ENCODE measurements at places on chromosomes 2 and 18. TPM values are rescaled to one million over a fixed set of nuclear protein-coding genes. Genes with fewer than 3 reads are reported as not detected.

Gene CCDC141
- total RNA-seq: 8.0 TPM

Gene PSTPIP2
- 1.3 TPM for total RNA-seq

GRCh38 chr18:24734058-24734457, 273.6 kb downstream of the HRH4 start:
- no peaks in the 10 kb centered on the region for H3K36me3 ChIP-seq
- no peaks in the 10 kb centered on the region for H3K4me1 ChIP-seq
- H3K27me3 ChIP-seq: no peaks in the 10 kb centered on the region
- peak; percentile 58 for DNase-seq

GRCh38 chr18:2444201-2444875, 127.0 kb downstream of the METTL4 start:
- peaks cover 5% of the 10 kb centered on the region for H3K4me1 ChIP-seq
- no peak overlapping the region for H3K4me3 ChIP-seq
- no peak overlapping the region for H3K27ac ChIP-seq
- H3K27me3 ChIP-seq: no peaks in the 10 kb centered on the region
- H3K36me3 ChIP-seq: peaks cover 3% of the 10 kb centered on the region

DNA sequence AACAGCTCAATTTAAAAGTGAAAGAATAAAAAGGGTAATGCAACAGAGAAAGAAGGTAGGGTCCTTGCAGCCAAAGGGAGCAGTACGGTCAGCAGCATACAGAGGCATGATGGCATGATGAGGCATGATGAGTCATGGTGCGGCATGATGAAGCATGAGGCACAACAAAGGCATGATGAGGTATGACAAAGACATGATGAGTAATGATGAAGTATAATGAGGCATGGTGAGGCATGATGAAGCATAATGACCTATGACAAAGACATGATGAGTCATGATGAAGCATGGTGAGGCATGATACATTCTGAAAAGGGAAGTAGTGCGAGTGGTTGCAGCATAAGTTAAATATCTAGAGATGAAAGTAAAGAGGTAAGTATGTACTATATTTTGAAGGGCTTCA, 673.2 kb downstream of the TMEM182 start:
- H3K36me3 ChIP-seq: no peaks in the 10 kb centered on the region
- H3K27me3 ChIP-seq: no peaks in the 10 kb centered on the region
- DNase-seq: no peak
- H3K4me3 ChIP-seq: no peak overlapping the region
- no peaks in the 10 kb centered on the region for H3K4me1 ChIP-seq

Gene EFHD1
- 3.4 TPM for total RNA-seq

- no peak for DNase-seq
- 0 out of 2 replicates have a peak, but pooled peaks cover 4% of the 10 kb centered on the region for H3K4me1 ChIP-seq
Measured at GRCh38 chr2:133333181-133333580, 235.1 kb downstream of the NCKAP5 start.

Gene CARF
- total RNA-seq: 3.3 TPM

Gene GREB1
- 36.5 TPM for total RNA-seq

DNA sequence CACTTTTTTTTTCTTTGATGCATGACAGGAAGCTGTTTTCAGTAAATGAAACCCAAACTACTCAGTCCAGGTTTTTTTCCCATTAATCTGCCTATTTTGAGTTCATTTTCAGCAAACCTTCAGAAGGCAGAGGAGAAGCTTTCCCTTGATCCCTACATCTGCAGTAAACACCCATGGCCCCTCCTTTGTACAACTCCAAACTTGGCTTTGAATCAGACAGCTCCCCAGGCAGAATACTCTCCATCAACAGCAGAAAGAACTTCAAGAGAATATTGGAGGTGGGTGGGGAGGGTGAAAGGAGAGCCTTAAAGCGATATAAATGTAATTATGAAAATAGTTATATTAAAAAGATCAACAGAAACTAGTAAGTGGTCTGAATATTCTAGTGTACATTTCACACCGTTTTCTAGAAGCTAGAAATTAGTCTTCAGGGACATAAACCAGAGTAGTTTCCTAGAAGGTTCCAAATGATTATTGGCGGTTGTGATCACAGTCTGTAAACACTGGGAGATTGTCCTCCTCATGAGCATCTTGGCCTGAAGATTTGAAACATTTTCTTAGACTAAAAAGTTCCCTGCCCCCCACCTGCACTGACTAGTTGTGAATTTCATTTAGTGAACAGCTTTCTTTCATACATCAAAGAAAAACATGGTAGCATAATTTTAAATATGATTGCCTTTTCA, 75.1 kb upstream of the STK39 start:
- H3K36me3 ChIP-seq: no peaks in the 10 kb centered on the region
- H3K4me3 ChIP-seq: no peak overlapping the region
- no peaks in the 10 kb centered on the region for H3K27me3 ChIP-seq
- peaks cover 17% of the 10 kb centered on the region for H3K4me1 ChIP-seq
- no peak overlapping the region for H3K27ac ChIP-seq

DNA sequence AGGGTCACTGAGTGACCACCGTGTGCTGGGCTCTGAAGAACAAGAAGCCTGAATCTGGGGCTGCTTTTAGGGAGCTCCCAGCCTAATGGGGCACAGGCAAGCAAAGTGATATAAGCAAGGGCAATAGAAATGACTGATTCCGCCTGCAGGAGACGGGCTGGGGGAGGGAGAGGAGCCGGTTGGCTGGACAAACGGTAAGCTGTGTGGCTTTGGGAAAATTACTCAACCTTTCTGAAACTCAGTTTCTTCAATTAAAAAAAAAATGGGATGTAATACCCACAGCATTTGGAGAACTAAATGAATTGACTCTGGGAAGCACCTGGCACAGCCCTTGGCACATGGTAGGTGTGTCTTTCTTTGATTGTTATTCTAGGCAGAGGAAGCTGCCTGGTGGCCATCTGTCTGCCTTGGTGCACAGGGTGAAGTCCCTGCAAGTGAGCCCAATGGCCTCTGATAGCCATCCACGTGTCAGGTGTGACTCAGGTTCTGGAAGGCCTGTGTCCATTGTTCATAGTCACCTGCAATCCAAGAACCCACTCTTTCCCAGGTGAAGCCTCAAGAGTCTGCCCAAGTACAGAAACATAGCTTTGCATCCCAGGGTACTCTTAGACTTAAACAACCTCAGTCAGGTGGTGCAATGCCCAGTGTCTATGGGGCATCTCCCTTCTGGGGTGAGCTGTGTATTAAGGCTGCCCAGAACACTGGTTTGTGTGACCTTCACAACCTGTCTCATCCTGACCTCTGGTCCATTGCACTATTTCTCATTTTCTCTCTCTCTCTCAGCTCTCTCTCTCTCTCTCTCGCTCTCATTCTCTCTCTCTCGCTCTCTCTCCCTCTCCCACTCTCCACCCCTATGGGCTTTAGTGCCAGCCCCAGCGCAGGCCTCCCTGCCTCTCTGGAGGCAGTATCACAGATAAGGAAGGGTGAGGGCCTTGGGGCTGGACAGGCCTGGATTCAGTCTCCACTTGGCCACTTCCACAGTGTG, 30.0 kb upstream of the NTSR2 start:
- no peak overlapping the region for H3K4me3 ChIP-seq
- H3K27ac ChIP-seq: no peak overlapping the region
- DNase-seq: no peak
- H3K36me3 ChIP-seq: no peaks in the 10 kb centered on the region
- no peaks in the 10 kb centered on the region for H3K27me3 ChIP-seq
- no peaks in the 10 kb centered on the region for H3K4me1 ChIP-seq

DNA sequence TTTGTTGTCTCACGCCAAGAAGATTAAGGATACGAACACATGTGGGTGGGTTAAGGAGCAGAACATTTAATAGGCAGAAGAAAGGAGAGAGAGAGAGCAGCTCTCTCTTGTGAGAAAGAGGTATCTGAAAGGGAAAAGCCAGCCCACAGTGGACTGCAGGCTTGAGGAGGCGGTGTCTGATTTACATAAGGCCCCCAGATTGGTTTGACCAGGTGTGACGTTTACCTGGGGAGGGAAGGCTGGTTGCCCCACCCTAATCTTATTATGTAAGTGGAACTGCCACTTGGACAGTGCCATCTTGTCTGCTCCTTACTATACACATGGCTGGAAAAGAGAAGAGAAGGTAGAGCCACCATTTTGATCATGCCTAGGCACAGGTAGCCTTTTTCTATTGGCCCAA, 189.2 kb downstream of the NCK2 start:
- H3K4me1 ChIP-seq: no peaks in the 10 kb centered on the region
- peak; percentile 11 for DNase-seq
- no peaks in the 10 kb centered on the region for H3K36me3 ChIP-seq
- H3K27me3 ChIP-seq: no peaks in the 10 kb centered on the region

Gene LAMA1
- total RNA-seq: 47.6 TPM

Data from GM23338 (cell line).